ENCODE measurements at places on chromosomes 5 and 9.

DNA sequence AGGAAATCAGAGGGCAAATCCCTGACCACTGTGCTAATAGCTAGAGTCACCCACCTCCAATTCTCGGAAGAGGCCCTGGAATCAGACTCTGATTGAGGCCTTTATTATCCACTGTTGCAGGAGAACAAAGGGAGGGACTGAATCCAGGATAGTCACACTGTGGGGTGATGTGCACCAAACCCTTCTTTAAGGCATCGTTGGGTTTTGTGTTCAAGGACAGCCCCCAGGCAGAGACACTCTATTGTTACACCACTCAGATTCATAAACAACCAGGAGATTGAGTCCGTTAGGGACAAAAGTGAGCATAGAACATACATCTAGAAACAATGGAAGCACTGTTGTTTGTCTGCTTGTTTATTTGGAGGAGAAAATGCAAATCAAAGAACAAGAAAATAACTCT is 124.6 kb upstream of the TBCA start:
- no peak for DNase-seq

GRCh38 chr9:96087669-96088299 is 212.3 kb downstream of the ERCC6L2 start:
- DNase-seq: no peak

GRCh38 chr9:91047993-91048607 is 246.5 kb downstream of the SYK start:
- DNase-seq: peak; percentile 31

- no peak for DNase-seq
Observed at GRCh38 chr9:133235549-133236222, 26.6 kb upstream of the OBP2B start.

- DNase-seq: no peak
Observed at GRCh38 chr9:128109050-128109709, 18.3 kb downstream of the PTGES2 start.

GRCh38 chr9:107276966-107277710 is 5.9 kb upstream of the RAD23B start:
- no peak for DNase-seq

DNA sequence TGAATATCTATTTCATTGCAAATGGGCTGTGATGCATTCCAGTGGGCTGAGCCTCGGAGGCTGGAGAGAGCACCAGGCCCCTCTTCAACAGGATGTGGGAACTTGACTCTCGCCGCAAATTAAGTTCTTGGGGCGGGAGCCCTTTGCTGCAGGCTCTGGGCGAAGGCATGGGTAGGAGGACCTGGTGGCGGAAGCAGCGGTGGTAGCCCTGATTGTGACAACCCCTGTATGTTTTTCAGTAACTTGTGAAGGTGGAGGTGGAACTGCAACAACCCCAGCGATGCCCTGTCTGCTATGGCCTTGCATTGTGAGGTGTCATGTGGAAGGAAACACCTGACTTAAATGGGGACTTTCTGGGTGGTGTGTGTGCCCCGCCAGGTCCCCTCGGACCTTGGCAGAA is 9.4 kb downstream of the FYB1 start:
- peak; percentile 78 for DNase-seq

- DNase-seq: no peak
Observed at GRCh38 chr9:111078391-111079038, 40.2 kb upstream of the LPAR1 start.

DNA sequence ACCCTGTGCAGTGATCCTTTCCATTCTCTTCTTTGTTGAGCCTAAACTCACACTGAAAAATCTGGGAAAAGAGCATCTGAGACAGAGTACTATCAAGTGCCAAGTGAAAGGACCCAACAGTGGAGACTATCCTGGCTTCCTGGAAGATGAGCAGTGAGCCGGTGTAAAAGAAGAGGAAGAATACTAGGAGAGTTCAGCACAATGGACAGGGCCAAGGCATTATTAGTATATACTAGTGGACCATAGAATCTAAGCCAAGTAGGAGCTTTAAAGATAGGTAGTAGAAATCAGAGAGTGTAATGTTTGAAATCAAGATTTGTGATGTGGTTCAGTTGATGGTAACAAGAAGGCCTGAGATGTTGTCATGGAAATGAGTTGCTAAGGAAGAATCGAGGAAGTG is 140.8 kb downstream of the CAMK4 start:
- no peak for DNase-seq

GRCh38 chr9:69279084-69279731 is 45.8 kb upstream of the ENTREP1 start:
- no peak for DNase-seq

- no peak for DNase-seq
Observed at GRCh38 chr9:16572005-16572734, 298.3 kb downstream of the BNC2 start.
